Effector memory CD8-positive, alpha-beta T cell (primary cell): ENCODE measurements at places on chromosomes 6 and 20.

DNA sequence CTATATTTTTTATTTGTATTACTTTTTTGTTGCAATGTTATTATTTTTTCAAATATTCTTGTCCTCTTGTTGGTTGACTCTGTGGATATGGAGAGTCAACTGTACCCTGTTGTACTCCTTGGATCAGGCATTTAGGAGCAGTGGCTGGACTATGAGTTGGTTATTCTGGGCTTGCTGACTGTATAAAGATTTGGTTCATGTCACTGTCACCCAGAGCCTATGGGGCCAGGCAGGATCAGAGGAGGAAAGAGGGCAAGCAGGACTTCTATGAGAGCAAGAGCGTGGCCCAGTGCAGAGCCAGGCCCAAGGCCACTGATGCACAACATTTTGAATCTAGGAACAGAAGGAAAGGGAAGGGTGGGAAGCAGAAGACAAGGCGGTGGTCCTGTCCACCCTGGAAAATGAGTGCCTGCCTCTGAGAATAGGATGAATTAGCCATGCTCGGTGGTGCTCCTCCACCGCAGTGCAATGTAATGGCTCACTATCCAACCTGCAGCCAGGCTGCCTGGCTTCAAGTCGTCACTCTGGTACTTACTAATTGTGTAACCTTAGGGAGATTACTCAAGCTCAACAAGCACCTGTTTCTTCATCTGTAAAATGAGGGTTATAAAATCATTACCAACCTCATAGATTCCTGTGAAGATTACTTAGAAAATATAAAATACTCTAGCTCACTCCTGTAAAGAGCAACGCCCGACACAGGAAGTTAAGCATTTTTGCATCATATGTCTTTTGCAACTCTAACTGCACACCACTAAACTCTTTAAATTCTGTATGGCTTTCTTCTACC, 192.1 kb downstream of the KCNQ5 start:
- no peak for DNase-seq

DNA sequence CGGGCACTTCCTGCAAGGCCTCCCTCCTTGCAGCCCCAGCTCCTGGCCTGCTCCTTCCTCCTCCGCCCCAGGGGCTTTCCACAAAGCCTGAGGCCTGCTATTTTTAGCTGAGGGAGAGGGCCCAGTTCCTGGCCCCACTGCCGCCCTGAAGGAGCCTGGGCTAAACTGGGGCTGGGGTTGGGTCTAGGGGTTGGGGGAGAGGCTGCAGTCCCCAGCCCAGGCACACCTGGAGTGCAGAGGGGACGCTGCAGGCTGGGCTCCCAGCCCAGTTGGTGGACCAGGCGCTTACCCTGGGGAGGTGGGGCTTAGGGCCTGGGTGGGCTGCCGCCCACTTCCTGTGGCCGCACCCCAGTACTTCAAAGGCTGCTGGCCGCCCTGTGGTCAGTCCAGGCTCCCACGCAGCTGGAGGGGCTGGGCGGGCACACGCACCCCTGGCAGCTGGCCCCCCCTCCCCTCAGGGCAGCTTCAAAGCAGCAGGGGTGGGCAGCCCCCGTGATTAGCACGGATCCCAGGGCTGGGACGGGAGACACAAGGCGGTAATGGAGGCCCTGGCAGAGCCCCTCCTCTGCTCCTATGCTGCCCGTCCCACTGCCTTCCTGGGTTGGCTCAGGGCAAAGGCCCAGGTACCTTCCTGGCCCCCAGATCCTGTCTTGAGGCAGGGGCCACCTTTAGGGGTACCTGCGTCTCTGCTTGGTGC, 7.1 kb upstream of the ABHD16B start:
- no peak for DNase-seq

DNA sequence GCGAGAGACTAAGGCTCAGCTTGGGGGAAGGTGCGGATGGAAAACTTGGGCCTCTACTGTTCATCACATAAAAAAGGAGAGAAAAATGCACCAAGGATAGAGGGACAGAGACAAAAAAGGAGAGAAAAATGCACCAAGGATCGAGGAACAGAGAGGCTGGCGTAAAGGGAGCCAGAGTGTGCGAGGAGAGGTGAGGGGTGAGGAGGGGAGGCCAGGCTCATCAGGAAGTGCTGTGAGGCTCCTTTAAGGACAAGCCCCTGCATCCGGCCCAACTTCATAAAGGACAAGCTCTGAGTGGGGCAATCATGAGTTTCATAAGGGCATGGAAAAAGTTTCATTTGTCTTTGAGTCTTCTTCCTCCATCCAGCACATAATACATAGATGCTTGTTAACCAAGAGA, 117.2 kb upstream of the NXT1 start:
- DNase-seq, result no peak

GRCh38 chr6:89140347-89141156, 5.3 kb upstream of the PM20D2 start:
- DNase-seq, result no peak

DNA sequence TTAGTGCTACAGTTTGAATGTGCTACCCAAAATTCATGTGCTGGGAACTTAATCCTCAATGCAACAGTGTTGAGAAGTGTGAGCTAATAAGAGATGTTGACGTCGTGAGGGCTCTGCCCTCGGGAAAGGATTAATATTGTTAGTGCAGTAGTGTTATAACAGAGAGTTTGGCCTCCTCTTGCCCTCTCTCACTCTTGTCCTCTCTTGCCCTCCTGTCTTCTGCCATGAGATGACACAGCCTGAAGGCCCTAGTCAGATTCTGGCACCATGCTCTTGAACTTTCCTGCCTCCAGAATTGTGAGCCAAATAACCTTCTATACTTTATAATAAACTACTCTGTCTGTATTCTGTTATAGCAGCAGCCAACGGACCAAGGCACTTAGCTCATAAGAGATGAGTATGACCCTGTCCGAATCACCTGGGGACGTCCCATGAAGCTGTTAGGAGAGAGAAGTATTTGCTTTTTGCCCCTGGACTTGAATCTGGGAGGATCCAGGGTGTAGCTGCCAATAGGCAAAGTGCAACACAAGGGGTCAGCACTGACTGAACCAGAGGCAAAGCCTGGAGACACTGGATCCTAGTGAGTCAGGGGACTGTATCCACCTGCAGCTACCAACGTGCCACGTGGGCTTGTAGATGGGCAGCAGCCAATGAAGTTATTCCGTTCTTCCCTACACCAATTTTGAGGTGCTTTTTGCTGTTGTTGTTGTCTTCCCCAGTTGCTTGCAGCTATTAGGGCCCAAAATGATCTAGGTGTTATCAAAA, 233.7 kb downstream of the THBS2 start:
- DNase-seq, result no peak

GRCh38 chr6:44386929-44387345, 569 bp upstream of the CDC5L start:
- DNase-seq, result peak; percentile 6

DNA sequence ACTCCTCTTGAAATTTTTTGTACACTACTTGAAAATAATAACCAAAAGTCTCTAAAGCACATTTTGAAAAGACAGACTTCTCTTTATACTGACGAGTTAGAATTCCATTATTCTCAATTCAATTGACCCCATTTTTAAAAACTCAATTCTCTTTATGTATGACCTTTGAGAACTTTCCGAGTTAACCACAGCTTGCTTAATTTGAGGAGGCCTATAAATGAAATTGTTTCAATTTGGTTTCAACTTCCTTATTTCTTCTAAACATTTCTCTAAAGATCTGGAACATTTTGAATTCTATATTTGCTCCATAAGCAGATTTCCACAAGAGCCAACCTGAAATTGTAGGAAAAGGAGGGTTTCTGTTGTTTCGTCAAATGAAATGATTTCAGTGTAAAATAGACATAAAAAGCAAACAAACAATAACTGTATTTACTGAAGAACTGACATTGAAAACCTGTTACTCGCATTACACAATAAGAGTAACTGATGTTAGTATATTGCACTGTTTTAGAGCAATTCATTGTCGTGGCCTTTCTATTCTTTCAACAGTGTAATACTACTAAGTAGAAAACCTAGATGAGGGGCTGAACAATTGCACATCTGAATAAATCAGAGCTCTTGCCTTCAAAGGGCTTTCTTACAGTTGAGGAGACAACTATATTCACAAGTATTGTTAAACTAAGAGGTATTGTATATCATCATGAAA, 223.6 kb downstream of the HIVEP2 start:
- DNase-seq, result no peak

GRCh38 chr6:28901831-28902230, 22.0 kb downstream of the TRIM27 start:
- DNase-seq, result no peak

- DNase-seq, result no peak
These were observed 4.3 kb downstream of the OR2J3 start for GRCh38 chr6:29112135-29112534.

DNA sequence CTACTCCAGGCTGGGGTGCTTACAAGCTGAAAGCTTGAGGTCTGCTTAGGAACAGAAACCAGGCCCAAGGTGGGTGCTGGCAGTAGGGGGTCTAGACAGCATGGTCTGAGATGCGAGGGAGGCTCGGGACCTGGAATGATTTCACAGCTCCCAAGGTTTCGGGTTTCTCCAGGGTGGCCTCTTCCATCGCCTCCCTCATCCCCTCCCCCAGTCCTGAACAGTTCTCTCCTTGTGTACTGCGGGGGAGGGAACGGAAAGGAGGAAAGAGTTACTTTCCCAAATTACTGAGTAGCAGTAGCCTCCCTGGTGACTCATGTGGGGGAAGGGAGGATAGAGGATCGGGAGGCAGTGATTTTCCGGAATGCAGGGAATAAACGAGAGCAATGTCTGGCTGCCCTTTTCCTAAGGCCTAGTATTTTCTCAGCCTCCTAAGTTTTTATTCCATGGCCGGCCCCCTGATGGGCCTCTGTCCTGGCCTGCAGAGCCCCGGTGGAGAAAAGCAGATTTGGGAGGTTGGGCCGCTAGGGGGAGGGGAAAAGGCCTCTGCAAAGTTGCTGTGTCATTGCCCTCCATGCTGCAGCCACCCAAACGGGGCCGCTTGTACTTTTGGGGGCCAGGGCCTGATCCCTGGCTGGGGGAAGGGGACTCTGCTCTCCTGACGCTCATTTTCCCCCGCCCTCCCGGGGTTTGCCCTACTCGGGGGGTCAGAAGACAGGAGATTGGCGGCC, 1.5 kb downstream of the BRD2 start:
- DNase-seq, result peak; percentile 46

DNA sequence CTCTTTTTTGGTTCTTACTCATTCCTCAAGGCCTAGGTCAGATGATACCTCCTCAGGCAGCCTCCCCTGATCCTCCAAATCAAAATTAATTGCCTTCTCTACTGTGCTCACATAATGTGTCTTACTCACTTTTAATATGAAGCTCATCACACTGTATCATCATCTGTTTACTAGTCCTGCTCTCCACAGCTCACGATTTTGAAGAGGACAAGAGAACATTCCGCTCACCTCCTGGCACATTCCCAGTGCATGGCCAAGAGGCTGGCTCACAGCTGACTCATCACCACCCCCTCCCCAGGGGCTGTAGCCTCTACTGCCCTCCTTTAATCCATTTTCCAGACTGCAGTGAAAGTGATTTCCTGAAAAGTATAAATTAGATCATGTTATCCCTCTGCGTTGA, 133.1 kb downstream of the ALDH8A1 start:
- no peak for DNase-seq

GRCh38 chr20:32157611-32158010, 48.1 kb downstream of the TM9SF4 start:
- DNase-seq, result no peak

DNA sequence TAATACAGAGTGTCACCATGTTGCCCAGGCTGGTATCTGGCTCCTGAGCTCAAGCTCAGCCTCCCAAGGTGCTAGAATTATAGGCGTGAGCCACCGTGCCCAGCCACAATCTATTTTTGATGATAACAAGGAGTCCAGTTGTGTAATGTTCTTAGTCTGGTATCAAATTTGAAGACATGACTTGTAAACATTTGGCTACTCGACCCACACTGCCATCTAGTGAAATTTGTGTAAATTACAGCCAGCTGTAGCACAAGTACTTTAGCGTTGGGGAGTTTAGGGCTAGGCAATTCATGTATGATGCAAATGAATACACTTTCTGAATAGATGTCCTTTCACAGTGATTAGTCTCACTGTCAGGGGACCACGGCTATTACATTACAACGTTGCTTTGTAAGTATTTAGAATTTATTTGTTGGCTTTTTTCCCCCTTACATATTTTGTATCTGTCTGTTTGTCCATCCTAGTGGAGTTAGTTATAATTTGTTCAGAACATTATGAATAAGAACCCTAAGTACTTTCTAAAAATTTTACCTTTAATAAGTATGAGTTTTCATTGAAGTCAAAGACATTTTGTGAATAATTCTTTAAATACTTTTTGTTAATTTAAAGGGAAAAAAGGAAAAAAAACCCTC, 139.7 kb downstream of the PRDM13 start:
- DNase-seq, result peak; percentile 62

GRCh38 chr20:32395066-32395465, 36.9 kb downstream of the ASXL1 start:
- no peak for DNase-seq

- no peak for DNase-seq
These were observed at the start of gene FOXF2 for GRCh38 chr6:1389369-1390132. Gene FOXF2, plus strand, starts transcription at chr6:1389576. Its CDS starts 372 bp downstream, at chr6:1389948.

- DNase-seq, result no peak
These were observed 246.7 kb downstream of the TTLL2 start for GRCh38 chr6:167571550-167571949.

DNA sequence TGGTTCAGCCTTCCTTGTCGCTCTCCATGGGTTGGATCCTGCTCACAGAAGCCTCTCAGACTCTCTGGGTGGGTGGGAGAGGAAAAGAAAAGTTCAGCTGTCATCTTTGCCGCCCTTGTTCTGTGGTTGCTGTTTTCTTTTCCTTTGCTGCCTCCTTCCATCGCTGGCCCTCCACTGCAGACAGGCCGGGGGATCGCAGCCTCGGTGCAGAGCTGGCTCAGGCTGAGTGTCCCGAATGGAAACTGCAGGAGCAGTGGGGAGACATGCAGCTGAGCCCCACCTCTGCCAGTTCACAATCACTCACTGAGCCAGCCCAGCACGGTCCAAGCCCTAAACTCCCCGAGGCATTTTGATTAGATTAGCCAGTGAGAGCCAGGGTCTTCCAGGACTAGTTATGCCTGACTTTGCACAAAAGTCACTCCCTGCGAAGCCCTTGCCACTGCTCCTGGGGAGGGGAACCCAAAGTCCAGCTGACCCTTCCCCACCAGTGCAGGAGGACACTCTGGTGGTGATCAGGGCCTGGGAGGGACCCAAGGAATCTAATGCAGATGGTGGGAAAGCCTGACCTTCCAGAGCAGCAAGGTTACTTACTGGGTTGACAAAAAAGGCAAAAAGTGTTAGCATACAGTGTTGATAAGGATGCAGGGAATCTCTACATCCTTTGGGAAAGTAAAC, 14.0 kb downstream of the NRN1 start:
- no peak for DNase-seq

DNA sequence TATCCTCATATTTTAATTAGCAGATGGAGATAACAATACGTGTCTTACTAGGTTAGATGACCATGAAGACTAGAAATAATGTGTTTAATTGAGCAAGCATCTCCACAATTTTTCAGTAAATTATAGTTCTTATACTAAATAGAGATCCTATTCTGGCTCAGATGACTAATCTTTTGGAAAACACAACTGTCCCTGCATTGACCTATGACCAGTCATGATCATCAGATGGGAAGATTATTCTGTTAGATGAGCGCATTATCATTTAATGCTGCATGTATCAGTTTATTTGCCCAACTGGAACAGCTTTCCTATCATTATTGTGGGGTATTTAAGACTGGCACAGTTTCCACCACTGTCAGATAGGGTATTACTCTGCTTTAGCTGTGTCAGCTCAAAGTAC, 185.5 kb downstream of the MOXD1 start:
- no peak for DNase-seq
